CD4-positive, alpha-beta T cell treated with Interleukin-2 at 100 ng/mL for 4 hours (primary cell): ENCODE measurements at places on chromosomes 2 and 18.

- DNase-seq = no peak
Observed at GRCh38 chr2:179263446-179264367, 925 bp downstream of the SESTD1 start.

- peak; percentile 41 for DNase-seq
Observed at GRCh38 chr2:230762317-230762896, 49.8 kb downstream of the CAB39 start.

GRCh38 chr18:37285825-37286224, 279.8 kb downstream of the CELF4 start:
- no peak for DNase-seq

- DNase-seq = no peak
Observed at GRCh38 chr2:147826278-147827087, 18.3 kb upstream of the ACVR2A start.

- DNase-seq = no peak
Observed at GRCh38 chr2:240395448-240395847, 40.0 kb upstream of the GPC1 start.

- no peak for DNase-seq
Observed at GRCh38 chr2:114122930-114123329, 233.0 kb downstream of the ACTR3 start.

DNA sequence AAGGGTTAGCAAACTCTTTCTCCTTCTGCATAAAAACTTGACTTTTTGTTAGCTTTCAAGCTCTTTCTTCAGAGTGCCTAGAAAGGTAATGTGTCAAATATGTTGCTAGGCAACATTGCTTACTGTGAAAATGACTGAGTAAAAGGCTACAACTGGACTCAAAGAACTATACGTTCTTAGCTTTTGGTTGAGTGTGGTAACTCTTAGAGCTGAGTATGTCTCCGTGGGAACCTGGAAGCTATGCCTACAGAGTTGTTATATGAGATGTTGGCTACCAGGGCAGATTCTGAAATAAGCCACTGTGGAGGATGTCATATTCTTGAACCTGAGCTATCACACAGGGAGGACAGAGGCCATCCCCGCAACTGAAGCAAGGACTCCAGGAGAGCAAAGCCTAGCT, 105.5 kb downstream of the ARL6IP6 start:
- no peak for DNase-seq

GRCh38 chr2:226608451-226608850, 191.2 kb downstream of the IRS1 start:
- peak; percentile 6 for DNase-seq

GRCh38 chr18:79658366-79658765, 21.2 kb upstream of the CTDP1 start:
- no peak for DNase-seq

- no peak for DNase-seq
Observed at GRCh38 chr2:239692362-239692851, 291.6 kb upstream of the HDAC4 start.

DNA sequence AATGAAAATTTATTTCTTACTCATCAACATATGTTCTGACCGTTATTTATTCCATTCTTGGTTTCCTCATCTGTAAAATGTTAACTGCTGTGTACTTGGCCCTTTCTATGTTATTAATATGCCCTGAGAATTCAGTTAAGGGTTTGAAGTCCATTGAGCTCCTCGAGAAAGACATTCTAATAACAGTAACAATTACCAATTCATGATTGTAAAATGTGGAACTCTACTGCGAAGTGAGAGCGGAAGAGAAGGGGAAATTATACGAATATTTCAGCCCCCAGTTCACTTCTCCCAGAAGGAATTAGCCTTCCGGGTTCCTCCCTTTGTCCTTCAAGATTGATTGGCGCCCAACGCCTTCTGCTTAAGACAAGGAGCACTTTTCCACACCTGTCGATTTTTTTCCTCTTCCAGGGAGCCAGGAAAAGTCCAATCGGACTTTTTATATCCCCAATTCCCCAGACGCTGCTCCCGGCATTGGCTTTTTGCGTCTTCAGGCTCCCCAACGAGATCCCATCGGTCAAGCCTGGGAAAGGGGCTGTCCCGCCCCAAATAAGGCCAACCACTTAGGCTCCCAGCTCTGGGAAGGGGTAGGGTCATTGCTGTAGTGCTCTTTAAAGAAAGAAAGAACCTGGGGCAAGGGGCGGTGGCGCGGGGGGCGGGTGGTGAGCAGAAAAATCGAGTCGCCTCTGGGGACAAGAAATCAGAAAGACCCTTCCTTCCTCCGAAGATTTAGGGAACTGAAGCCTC, 1.6 kb downstream of the DSC2 start:
- DNase-seq = no peak

GRCh38 chr2:32865399-32866068, 81.2 kb upstream of the LTBP1 start:
- DNase-seq = no peak

GRCh38 chr2:190181123-190181669, 118.7 kb upstream of the MSTN start:
- DNase-seq = no peak

GRCh38 chr2:159026170-159026569, 57.7 kb downstream of the TANC1 start:
- DNase-seq = no peak

DNA sequence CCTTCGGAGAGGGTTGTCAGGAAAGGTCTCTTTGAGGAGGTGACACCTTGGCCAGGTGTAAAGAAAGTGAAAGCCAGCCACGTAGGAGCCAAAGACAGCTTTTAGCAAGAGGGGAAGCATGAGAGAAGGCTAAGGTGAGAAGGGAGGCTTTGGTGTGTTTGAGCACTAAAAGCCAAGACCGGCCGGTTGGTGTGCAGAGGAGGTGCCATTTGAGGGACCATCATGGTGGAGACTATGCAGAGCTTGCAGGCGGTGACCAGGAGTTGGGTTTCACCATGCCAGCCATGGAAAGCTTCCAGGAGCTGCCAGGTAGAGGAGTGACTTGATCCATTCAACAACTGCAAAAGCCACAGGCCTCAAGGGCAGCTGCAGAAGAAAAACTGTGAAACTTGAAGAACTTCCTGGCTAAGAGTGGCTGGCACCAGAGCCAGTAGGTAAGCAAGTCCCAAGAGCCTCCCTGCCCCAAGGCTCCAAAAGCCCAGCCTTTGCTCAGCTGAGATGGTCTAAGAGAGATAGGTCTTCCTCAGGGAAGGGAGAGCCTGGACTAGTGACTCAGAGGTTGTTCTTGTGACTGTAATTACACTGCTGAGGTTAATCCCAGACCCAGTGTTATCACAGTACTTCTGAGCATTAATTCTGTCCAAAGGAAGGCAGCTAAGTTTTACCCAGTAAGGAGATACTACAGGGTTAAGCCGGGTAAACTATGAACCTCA, 319.0 kb downstream of the BCL11A start:
- DNase-seq = no peak

DNA sequence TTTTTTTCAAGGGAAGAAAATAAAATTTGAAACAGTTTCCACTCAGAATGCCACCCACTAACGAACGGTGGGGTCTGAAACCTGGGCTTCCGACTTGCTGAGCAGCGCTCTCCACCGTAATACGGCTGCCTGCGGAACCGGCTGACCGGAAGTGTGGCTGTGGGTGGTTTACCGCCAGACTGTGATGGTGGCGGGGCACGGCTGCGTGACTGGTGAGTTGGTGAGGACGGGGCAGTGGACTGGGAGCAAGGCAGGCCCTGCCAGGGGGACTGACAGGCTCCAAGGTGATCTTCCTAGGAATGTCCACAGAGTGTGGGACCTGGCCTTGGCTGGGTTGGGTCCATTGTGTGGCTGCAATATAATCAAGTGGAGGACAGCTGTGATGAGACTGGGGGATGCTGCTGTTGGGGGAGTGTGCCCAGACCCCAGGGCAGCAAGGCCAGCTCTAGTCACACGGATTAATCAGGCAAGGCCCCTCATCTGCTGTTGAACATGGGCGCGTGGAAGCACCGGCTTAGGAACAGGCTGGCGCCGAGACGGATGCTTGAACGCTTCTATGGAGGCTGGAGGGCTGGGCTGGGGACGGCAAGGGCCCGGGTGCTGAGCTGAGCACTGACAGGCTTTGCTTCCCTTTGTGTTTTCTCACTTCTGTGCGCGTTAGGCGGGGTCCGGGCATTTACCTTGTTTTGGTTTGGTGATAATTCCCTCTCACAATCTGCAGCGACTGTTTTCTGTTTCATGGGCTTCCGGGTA, 357.7 kb upstream of the SPRED2 start:
- no peak for DNase-seq

DNA sequence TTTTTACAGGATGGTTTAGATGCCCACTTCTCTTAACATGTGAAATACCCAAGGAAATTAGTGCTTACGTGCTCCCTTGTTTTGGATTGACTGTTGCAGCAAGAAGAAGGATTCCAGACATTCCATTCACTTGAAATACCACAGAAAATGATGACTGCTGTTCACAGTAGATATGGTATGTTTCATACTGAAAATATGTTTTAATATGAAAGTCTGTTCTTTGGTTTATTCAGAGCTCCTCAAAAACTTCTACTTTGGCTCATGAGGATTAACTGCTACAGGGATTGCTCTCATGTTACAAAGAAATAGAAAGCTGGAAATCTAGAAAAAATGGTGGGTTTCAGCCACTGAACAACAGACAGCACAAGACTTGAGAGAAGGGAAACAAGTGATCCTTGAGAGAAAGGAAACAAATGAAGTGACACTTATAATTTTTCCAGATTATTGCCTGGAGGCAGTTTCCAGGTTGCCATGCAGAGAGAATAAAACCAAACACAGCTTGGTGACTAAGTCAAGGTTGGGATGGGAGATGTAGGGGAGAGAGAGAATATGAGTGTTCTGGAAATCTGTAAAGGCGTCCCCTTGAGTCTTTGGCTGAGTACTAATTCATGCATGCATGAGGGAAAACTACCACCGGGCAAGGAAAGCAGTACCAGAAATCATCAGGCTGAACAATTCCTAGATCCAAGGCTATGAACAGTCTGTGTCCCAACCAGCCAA, 348.1 kb downstream of the CLIP4 start:
- DNase-seq = no peak

GRCh38 chr2:207149249-207150213, 16.2 kb downstream of the KLF7 start:
- DNase-seq = peak; percentile 40

DNA sequence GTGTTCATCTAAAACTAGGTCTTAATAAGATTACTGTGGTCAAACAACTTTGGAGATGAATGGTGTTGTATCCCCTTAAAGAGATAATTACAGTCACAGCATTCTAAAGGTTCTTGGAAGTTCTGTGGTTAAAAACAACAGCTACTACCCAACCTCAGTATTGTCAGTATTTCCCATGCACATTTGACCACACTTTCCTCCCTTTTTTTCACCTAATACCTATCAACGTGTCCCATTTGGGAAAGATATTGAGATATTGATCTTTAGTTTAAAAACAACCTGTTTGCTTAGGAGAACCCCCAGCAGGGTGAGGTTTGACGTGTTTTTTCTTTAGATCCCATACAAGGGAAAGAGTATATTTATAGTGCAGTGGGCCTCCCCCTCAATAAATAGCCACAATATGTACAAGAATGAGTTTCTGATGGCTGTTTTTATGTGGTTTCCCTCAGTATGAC, 65.6 kb downstream of the WDR7 start:
- DNase-seq = no peak

DNA sequence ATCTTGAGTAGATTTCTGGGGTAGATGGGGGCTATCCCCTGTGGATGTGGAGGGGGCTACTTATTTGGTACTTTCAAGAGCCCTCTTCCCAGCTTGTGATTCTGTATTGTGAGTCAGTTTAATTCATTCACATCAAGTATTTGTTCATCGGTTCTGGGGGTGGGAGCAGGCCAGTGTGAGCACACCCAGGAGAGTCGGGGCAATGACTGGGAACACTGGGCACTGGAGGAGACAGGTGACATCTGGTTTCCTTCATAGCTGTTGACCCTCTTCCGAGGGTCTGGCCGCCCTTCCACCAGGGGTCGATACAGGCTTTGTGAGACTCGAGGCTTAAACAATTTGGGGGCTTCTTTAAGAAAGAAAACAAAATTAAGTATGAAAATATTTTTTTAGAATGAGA, 2.5 kb upstream of the TOGARAM2 start:
- no peak for DNase-seq

DNA sequence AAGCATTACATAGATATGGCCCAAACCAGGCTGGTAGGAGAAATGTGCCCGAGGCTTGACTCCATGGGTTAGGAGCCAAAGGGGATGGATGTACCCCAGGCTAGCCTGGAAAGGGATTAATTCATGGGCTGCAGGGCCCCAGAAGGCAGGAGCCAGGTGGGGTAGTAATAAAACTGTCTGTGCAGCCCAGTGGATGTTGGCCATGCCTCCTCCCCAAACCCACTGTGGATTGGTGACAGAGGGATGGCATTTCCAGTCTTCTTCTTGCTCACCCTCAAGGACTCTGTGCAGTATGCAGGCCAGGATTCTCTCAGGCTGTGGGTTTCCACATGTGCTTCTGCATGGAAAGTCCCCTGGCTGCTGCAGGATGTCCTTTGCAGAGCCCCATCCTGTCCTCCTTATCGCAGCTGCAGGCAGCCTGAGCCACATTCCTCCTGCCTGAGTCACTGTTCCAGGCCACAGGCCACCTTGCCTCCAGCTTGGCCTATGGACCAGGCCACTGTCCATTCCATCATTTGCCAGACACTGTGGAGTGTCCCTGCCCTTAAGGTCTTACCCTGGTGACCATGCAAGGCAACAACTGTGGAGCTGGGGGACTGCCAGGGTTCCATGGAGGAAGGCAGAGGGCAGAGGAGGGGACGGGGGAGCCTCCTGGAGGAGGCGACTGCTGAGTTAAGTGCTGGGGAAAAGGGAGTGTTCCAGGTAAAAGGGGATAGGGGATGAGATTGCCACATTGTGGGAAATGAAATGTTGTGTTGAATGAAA, 38.9 kb downstream of the INO80C start:
- no peak for DNase-seq

- DNase-seq = no peak
Observed at GRCh38 chr2:138209009-138209408, 244.7 kb downstream of the HNMT start.

DNA sequence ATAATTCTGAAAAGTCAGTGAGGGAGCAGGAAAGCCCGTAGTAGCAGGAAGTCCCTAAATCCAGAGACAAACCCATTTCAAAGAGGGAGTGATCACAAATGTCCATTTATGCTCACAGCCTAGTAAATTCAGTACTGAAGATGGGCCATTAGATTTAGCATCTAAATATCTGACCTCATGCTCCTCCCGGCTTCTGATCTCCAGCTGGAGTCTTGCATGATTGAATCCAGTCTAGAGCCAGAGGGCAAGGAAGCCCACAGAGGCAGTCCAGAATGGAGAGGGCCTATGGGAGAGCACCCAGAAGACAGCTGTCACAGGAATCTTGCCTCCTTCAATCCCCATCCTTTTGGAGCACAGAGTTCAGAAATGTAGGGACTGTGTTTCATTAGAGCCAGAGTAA, 16.0 kb upstream of the ST8SIA3 start:
- DNase-seq = no peak

- no peak for DNase-seq
Observed at GRCh38 chr2:210392469-210392881, 77.5 kb upstream of the MYL1 start.
